ENCODE measurements at places on chromosomes 11 and 22.

DNA sequence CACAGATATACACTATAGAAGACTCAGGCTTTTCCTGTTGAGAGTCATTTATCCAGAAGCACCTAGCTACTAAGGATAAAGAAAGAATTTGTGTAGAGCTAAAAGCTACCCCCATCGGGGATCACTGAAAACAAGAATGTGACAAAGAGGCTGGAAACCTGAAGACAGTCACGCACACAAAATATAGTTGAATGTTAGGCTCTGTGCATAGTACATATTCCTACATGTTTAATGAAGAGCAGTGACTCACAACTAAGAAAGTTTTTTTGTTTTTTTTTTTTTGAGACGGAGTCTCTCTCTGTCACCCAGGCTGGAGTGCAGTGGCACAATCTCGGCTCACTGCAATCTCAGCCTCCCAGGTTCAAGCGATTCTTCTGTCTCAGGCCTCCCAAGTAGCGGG is 8.4 kb downstream of the OR10V1 start:
- DNase-seq = no peak

DNA sequence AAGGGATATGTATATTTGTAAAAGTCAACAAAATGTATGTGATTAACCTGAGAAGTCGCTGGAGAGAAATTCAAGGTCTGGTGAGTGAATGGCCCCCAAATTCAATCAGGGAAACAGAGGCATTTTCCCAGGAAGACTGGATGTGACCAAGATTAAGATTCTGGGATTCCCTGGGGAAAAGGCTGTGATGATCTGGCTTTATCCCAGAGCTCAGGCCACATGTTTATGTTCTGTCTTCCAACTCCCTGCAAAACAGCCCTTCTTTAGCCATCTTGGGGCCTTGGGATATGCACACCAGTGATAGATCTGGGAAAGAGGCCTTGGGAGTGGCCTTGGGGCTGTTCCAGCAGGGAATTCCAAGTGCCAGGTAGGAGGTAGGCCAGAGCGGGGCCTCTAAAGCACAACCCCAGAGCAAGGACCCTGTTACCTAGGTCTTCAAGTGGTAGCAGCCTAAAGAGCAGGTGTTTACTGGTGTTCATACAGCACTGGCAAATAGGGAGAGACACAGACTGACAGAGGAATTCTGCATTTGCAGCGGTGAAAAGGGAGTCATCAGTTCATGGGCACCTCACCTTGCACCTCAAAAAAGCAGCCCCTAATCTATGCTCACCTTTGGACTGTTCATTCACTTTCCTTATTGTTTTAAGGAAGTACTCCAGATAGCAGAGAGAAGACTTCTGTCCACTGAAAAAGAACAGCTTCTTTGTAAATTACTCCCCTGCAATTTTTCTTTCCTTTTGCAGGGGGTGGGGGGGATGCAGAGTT is 312.4 kb downstream of the BUD13 start:
- no peak for DNase-seq

DNA sequence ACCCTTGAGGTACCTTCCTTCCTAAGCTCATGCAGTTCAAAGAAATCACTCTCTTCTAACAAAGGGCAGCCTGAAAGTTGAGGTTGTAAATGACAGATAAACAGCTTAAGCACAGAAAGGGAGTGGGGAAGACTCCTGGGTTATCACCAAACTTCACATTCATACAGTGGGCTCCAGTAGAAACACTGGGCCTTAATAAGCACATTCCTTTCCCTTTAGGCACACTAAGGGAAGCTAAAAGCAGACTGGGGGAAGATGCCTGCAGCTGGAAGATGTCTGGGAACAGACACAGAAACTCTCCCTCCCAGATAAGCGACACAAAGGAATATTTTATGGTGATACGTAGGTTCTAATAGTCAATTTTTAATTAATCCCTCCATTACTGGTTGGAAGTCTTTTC is 350.3 kb upstream of the MPPED2 start:
- DNase-seq = no peak

DNA sequence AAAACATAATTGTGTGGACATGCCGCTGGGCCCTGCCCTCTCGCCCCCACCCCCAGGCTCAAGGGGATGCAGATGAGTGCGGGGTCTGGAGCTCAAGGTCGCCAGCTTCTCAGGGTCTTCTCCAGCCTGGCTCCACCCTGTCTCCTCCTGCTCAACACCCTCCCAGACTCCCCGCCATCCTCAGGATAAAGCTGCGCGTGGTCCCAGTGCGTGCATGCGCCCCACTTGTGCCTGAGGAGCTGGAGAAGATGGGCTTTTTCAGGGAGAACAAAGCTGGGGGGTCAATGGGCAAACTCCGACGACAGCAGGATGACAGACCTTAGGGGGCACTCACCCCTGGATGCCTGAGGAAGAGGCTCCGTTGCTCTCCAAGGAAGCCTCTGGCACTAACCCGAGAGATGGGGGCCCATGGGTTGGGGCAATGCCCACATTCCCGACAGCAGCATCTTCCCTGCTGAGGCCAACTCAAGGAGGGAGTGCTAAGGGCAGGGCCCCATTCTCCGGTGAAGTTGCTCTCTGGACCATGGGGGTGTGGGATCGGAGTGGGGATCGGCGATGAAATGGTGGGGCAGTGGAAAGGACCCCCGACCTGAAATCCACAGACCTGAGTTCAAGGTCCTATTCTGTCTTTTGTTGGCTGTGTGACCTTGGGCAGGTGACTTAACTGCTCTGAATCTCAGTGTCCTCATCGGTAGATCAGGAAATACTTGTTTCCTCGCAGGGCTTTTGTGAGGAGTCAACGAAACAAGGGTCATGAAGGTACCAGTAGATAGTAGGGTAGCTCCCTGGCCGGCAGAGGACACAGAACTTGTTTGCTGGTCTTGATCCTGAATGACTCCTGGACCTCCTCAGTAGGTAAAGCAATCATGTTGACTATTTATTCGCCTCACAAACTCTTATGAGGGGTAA is 47.7 kb downstream of the WNT11 start:
- no peak for DNase-seq

GRCh38 chr11:1297011-1297575 is 12.3 kb downstream of the TOLLIP start:
- no peak for DNase-seq

GRCh38 chr11:69636512-69637197 is 4.3 kb upstream of the CCND1 start:
- DNase-seq = no peak

GRCh38 chr11:121553806-121554205 is 101.0 kb upstream of the SORL1-AS1 start:
- DNase-seq = no peak

GRCh38 chr22:50326956-50327710 is at the start of gene DENND6B:
TSS of gene DENND6B (minus strand) at chr22:50327012. CDS start at chr22:50326988, 24 bp downstream.
- DNase-seq = peak; percentile 92

- no peak for DNase-seq
Observed at GRCh38 chr11:78784321-78785061, 209.8 kb upstream of the NARS2 start.

DNA sequence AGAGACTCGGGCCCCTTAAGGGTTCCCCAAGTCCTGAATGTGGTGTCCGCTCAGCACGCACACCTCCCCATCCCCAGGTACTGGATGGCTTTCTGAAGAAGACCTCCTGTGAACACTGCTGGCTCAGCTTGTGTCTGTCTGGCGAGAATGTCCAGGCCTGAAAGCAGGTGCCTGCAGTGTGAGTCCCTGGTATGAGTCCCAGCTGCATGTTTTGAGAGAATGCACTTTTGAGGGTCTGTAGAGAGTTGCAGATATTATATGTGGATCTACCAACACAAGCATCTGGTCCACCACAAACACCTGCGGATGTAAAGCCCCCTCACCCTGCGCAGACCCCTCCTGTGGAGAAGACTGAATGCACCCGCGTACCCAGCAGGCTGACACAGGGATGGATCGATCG is 1308.9 kb downstream of the TBC1D22A start:
- DNase-seq = no peak

- DNase-seq = no peak
Observed at GRCh38 chr11:19763330-19763729, 50.7 kb downstream of the NAV2 start.

- no peak for DNase-seq
Observed at GRCh38 chr11:75938543-75938942, 123.5 kb downstream of the UVRAG start.

GRCh38 chr11:128576555-128576954 is 10.8 kb downstream of the ETS1 start:
- no peak for DNase-seq

- DNase-seq = peak; percentile 6
Observed at GRCh38 chr11:120229451-120230424, 10.2 kb upstream of the POU2F3 start.

DNA sequence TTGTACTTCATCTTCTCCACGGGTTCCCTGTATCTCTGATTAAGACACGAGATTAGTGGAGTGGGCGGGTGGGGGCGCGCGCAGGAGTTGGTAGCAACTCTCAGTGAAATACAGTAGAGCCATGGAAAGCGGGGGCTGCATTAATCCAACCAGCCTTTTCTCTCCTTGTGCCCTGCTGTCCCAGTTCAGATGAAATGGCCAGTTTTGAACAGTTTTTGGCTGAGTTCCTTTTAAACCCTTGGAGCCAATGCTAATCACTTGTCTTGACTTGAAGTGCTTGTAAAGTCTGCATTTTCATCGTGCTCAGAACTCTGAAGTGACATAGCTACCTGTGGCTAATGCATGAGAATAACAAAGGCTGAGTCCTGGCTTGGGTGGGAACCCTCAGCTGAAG is 734 bp upstream of the TMEM123 start:
- DNase-seq = peak; percentile 34

DNA sequence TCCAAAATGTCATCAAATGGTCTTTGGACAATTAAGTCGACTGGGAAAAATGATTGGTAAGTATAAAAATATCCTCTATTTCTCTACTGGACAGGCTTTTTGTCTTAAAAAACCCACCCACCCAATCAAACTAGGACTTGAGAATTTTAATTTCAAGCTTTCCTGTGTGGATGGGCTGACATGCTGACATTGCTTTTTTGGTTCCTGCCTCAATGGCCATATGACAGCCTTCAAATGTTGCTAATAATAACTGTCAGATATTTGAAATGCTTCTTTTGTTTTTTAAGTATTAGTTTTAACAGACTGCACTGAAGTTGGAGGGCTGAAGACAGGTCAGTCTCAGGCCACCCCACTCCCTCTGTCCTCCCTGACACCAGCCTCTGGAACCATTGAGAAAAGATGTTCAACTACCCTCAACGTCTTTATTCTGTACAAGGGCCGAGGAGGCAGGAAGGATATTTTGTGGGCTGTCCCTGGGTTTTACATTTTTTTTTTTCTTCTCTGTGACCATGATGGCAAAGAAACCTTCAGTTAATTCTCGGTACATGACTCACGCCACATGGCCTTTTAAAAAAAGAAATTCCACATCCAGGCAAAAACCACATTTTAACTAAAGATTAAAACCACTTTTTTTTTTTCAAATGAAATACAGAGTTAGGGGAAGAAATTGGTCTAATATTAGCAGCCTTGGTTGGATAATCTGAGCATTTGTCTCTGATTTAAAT is 130.4 kb downstream of the SLC1A2 start:
- no peak for DNase-seq

GRCh38 chr11:111905411-111905810 is 6.2 kb downstream of the CRYAB start:
- DNase-seq = no peak

DNA sequence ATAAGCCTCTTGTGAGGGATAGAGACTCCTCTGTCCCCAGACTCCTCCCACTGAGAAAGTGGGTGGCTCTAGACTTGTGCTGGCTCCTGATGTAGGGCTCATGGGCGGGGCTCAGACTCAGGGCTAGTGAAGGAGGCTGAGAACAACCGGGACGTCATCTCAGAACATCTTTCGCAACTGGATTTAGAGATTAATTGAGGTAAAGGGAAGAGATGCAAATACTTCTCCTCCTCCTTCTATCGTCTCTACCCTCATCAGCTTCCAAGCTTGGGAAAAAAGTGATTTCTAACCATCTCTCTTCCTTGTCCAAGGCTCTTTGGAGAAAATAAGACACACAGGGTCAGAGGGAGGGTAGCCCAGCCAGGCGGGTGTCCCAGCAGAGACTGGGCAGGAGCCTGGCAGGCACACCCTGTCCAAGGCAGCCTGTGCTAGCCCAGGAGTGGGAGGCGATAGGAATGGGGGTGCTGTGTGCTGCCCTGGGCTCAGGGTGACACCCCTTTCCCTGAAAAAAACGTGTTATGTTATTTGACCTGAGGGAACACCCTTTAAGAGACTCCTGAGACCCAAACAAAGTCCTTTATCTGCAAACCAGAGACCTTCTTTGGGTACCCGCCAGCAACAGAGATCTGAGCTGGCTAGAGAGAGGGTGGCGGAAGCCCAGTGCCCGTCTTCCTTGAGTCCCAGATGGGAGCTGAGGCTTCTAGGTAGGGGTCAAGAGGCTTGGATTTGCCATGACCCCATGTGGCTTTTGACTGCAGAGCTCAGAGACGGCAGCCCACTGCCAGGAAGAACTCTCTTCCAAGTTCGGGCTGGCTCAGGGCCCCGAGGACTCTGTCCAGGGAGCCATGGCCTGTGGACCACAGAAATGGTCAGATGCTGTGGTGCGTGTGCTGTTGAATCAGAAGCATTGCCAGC is 160.9 kb downstream of the ADAMTS15 start:
- DNase-seq = no peak

GRCh38 chr22:50498322-50498890 is 9.1 kb downstream of the LMF2 start:
- DNase-seq = peak; percentile 62

DNA sequence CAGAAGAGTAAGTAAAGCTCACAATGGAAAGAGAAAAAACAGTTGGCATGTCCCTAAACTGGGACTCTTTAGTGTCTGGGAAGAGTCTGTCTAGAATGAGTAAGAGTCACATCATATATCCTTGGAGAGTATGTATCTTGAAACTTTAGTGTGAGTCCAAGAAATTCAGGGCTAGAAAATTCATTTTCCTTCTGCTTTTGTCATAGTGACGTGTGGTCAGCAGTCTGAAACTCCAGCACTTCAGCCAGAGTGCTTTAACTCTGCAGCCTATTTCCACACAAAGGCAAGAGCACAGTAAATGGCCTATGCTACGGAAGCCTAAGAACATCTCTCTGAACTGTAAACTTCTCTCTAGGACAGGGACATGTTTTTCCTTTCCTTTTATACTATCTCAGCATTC is 174.1 kb downstream of the FAM181B start:
- DNase-seq = no peak

DNA sequence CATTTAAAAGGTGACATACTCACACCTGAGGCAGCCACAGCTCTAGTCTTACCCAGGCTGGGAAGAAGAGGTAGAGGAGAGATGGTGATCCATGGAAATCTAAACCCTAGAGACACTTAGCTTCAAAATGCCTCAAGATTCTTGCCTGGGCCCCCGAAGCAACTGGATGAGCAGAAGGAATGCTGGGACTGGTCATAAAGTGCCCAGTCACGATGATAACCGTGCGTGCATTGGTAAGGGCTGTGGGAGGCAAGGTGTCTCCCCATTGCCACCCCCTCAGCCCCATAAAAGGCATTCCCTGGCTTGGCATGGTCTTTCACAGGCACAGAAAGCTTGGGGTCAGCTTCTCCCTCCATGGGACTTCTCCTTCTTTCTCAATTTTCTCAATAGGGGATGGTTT is 144.5 kb downstream of the DSCAML1 start:
- DNase-seq = no peak
